ENCODE measurements at places on chromosomes 1 and 21. TPM values are rescaled to one million over a fixed set of nuclear protein-coding genes. Genes with fewer than 3 reads are reported as not detected.
A peak's percentile ranks its signal among the peaks of the same experiment; 100 is the strongest.

ACAP3 gene
- 120 TPM for total RNA-seq

DENND1B gene
- 10.1 TPM for total RNA-seq

CCDC27 gene
- not detected for total RNA-seq

GRCh38 chr21:36384885-36385232 lies 333 bp upstream of the CHAF1B start:
- no peak for DNase-seq

GRCh38 chr1:97433094-97433823 lies 487.6 kb downstream of the DPYD start:
- DNase-seq: no peak

DNA sequence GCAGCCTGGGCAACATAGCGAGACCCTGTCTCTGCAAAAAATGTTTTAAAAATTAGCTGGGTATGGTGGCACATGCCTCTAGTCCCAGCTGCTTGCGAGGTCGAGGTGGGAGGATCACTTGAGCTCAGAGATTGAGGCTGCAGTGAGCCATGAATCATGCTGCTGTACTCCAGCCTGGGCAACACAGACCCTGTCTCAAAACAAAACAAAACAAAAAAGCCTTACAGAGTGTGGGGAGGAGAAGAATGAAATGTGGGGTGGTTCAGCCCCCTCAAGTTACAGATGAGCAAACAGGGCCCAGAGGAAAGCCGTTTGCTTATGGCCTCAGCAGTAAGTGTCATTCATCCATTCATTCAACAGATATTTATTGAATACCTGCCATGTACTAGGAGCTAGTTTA lies 40.7 kb downstream of the RPS6KA1 start:
- DNase-seq: no peak

DNA sequence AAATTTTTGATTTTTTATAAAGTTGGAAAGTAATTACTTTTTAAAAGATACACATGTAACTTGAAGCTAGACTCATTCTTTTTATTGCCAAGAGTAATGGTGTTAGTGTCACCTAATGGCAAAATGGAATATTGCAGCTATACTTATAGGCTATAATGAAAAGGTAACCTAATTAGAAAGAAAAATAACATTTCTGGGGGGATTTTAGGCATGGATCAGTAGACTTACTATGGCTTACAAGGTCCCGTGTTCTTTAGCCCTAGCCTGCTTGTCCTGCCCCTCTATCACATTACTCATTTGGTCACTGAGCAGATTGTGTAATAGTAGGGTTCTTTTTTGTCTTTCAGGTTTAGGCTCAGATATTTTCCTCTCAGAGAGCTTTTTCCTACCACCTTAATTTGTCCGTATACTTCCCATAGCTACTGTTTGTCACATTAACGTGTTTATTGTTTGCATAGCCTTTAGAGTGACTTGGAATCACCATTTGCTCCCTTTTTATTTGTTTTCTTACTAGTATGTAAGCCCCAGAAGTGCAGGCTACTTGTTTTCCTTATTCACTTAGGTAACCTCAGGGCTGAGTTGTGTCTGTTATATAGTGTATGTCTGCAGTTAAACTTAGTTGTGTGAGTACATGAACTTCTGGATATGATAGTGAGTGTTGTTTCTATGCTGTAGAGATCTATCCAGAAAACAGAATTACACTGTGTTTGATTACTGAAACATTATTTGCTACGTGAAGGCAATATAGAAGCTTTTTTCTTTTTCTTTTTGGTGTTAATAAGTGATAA lies 58.7 kb downstream of the RABGAP1L start:
- DNase-seq: no peak

GRCh38 chr1:244349103-244349531 lies 102.6 kb downstream of the ADSS2 start:
- DNase-seq: no peak

DNA sequence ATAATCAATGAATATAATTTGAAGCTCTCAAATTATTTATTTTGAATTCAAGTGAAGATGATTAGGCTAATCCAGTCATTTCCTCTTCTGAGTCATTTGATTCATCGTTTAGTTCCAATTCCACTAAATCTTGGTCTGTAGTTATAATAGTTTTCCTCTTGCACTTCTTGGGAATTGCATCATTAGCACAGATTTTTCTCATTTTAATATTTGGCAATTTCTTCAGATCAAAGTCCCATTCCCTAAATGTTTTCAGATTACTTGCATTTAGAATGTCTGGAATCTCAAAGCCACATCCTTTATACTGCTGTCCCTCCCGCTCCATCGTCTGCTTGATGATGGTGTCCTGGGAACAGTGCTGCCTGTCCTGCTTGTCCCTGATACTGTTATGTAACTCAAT lies 43.5 kb downstream of the MAST2 start:
- no peak for DNase-seq

DNA sequence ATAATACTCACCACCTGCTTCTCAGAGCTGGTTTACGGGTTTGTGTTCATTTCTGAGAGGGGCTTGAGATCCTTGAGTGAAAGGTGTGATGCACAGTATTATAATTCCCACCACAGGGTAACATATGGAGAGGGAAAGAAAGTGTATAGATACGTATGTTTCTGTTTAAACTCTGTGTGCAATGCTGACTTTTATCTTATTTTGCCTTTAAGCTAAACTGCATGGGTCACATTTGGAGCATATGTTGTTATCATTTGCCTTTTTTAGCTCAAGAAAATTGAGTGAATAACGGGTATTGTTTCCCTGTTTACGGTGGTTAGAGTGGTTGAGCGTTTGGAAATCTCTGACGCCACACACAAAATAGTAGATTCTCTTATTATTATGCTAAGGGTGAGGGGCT lies 191.1 kb upstream of the NFIA start:
- no peak for DNase-seq

GRCh38 chr1:2480236-2480985 lies 4.3 kb downstream of the PLCH2 start:
- no peak for DNase-seq

DNA sequence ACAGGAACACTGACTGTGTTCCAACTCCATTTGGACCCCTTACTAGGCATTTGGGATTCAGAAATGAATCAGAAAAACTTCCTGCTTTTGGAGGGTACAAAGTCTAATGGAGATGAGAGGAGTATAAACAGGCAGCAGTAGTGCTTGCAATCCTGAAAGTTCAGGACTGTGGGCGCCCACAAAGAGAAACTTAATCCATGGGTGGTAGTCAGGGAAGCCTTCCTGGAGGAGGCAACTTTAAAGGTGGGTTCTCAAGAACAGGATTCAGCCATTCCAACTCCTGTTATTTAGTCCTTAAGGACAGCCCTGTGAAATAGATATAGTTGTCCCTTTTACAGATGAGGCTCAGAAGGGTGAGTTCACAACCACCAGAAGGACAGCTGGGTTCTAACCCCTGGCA lies 2.0 kb upstream of the LDLRAP1 start:
- no peak for DNase-seq

DNA sequence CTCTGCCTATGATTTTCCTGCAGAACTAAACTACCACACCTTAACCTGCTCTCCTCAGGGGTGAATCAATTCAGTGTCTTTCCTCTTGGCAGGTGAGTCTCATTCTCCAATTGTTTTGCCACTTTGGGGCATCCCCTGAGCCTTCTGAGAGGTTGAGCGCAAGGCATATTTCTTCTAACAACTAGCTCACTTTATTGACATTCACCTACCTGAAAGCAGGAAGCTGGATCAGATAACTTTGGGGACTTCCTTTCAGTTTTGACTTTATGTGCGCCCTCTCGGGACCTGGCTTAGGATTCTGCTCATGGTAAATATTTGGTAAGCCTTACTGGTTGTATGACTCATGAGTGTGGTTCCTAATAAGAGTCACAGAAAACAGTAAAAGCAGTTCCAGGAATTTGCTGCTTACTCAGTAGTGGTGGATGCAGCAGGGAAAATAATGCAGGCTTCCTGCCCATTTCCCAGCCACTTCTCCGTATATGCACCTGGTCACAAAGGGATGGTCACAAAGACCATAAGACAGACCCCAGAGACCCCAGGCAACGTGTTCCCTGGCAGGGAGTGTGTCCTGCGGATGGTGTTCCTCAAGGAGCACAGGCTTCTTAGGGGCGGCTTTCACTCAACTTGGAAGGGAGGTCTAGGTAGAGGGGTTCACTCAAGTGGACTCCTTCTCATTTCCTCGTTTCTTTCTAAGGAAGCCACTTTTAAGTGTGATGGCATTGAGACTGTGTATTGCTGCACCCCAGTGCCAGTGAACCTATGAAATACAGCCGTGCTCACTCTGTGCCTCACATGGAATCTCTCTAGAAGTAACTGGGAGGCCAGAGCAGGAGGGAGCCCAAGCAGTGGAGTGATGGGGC lies 22.0 kb upstream of the BATF3 start:
- DNase-seq: no peak

GRCh38 chr1:71835442-71835813 lies 446.9 kb downstream of the NEGR1 start:
- no peak for DNase-seq

- DNase-seq: no peak
Observed at GRCh38 chr1:163115887-163116286, 46.7 kb downstream of the RGS4 start.

- no peak for DNase-seq
Observed at GRCh38 chr1:60697204-60697994, 385.0 kb upstream of the NFIA start.

- DNase-seq: no peak
Observed at GRCh38 chr1:64480999-64481772, 11.3 kb downstream of the CACHD1 start.

DNA sequence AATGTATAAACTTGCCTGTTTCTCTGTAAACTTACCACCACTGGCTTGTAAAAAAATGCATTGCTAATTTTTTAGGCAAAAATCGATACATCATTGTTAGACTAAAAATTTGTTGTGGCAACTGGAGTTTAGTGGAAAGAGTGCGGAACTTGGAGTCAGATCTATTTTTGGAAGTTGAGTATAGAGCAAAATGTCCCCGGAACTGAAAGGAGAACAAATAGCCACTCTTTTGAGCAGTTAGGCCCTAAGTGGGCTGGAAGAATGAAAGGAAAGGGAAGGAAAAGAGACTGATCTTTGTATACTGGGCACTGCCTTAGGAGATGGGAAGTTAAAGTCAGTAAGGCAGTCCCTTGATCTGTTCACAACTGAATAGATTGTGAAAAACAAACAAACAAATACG lies 30.2 kb downstream of the OPTC start:
- no peak for DNase-seq

- peak; percentile 18 for DNase-seq
Observed at GRCh38 chr1:183263886-183264602, 78.0 kb downstream of the LAMC2 start.

- no peak for DNase-seq
Observed at GRCh38 chr1:182639330-182639729, 35.1 kb upstream of the RGS16 start.
